ENCODE measurements at places on chromosomes 4 and X.

DNA sequence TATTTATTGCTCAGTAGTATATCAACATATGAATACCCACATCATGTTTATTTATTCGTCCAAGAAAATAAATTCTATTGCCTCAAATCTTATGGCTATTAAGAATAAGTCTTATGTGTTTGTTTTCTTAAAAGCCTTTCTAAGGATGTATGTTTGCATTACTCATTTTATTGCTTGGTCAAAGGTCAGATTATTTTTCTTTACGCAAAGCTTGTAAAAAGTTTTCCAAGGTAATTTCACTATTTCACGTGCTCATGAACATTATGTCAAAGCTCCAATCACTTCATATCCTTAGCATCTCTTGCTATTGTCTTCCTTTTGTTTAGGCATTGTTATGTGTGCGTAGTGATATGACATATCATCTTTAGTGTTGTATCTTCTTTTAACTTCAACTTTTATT lies 258.5 kb upstream of the FSTL5 start:
- DNase-seq = no peak

DNA sequence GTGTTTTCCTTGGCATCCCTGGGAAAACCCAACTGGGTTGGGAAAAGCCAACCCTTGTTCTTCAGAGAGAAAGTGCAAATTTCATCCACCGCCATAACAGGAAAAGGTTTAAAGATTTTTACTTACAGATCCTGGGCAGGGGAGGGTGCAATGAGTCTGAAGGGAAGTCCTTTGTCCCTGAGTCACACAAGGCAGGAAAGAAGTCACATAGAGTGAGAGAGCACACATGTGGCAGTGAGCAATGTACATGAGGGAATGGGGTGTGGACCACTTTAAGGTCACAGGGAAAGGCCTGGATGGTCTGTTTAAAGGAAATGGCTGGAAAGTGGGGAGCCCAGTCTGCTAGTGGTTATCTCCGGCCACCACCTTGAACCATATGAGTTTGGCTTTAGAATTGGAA lies 248.9 kb downstream of the HS3ST1 start:
- DNase-seq = no peak

GRCh38 chrX:111519215-111519614 lies 7.8 kb downstream of the SERTM2 start:
- no peak for DNase-seq

GRCh38 chr4:85889314-85889713 lies 414.4 kb downstream of the ARHGAP24 start:
- DNase-seq = no peak

DNA sequence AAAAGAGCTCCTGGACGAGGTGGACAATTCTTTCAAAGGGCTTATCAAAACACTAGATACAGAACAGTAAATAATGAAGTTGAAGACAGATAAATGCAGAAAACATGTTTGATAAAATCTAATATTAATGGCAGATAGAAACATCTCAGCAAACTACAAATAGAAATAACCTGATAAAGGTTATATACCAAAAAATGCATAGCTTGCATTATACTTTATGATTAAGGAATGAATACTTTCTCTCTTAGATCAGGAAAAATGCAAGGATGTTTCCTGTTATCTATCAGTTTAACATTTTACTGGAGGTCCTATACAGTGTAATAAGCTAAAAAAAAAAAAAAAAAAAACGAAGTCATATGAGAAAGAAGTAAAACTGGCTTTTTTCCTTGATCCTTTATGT lies 304.5 kb upstream of the CXorf51A start:
- DNase-seq = no peak

DNA sequence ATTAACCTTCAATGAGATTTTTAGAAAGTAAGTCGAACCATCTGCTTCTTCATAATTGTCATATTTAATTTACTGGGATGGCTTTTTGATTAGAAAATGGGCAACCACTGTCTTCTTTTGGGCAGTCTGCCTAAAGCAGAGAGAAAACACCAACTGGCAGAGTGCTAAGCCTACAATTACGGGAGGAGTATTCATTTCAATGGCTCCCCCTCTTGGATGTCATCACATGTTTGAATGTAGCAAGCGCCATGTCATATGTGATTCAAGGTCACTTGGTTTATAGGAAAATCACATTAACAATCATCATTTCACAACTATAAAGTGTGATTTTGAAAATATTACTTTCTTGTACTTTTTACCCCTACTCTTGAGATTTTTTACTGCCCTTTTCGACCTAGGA lies 261.9 kb downstream of the FRMPD4 start:
- DNase-seq = no peak

DNA sequence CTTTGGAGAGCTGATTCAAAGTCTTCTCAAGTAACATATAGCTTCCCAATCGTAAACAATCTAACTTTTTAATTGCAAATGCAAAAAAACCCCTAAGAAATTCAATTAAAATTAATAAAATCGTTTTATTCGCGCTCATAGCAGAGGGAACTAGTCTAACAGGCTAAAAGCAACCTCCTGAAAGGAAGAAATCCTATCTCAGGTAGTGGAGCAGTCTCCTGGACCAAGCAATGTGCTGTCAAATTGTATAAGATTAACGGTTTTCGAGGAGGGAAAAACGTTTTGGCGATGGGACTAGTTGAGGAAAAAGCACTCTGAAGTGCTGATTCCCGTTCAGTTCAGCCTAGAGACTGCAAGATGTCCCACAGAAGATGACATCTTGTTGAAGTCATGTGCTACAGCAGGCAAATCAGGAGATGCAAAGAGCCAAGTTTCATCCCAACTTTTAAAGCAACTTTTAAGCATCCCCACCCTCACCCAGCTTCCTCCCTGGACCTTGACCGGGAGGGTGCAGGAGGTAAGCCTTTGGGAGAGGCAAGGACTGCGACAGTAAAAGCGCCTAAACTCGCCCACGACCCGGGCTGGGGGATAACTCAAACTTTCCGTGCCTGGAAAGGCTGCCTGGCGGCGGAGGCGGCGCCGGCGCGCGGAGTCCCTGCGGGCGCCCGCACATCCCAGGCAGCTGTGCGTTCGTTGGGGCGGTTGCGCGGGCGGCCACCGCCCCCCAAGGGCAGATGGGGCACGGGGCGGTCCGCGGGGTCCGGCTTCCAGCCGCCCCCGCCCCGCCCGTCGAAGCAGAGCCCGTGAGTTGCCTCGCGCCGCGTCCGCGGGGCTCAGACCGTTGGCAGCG lies 784 bp downstream of the MAP7D3 start:
- no peak for DNase-seq

DNA sequence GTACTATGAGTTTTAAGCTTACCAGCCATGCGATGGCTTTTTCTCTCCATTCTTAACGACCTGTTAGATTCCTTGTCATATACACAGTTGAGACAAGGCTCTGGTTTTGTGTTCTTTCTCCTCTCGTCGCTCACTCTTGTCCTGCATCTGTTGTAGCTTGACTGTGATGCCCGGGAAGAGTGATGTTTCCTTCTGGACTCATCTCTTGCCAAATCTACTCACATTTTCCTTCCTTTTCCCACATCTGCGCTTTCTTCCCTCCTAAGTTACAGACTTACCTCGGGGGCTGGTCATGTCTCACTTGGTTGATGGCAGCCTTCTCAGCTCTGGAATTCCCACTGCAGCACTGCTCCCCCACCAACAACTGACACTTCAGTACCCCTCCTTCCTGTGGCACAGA lies 4.8 kb upstream of the MAP7D3 start:
- DNase-seq = no peak
